Activated CD8-positive, alpha-beta memory T cell treated with anti-CD3 and anti-CD28 coated beads, Interleukin-2, amount 50 U/mL, for 4 hours (primary cell): ENCODE measurements at places on chromosomes 5 and 9.

DNA sequence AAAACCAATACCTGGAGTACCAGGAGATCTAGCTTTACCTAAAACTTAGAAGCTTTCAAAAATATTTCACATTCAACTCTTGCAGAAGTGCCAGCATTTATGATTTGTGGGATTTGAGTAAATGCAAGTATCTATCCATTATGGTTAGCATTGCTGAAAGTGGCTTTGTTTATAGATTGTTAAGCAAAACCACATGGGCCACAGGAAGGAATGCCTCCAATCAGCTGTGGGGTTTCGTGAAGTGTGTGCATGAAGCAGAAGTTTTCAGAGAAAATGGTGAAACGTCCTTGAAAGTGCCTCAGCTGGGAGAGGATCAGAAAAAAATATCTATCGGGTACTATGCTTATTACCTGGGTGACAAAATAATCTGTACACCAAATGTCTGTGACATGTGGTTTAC, 4.2 kb downstream of the LECT2 start:
- DNase-seq = no peak

GRCh38 chr5:2754581-2755075, 3.2 kb upstream of the IRX2 start:
- DNase-seq = no peak

GRCh38 chr9:592225-592624, 249.3 kb upstream of the DMRT1 start:
- DNase-seq = no peak

GRCh38 chr9:95977371-95977770, 101.9 kb downstream of the ERCC6L2 start:
- no peak for DNase-seq

DNA sequence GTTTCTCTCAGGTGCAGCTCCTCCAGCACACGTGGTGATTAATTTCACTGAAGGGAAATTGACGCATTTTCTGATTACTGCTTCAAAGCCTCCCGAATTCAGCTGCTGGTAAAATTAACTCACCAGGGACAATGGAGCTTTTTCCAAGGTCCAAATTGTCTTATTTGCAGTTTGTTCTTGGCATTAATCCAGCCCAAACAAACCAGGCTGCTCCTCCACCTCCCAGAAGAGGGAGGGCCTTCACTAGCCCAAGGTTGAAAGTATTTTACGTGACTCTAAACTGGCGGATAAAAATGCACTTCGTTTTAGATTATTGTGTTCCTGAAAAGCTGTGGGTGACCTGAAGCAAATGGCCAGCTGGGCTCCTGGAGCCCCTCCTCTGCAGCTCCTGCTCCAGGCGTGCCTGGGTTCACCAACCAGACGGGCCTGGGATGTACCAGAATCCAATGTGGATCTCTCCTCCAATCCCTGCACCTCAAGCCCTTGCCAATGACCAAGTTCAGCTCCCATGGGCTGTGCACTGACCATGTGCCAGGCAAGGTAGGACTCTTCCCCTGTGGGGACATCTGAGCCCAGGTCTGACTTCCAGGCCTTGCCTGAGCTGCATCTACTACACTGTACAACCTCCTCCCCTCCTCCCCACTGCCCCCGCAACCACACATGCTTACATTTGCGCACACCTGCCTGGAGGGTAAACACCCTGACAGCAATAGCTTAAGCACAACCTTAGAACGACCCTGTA, 193.4 kb downstream of the CDK5RAP2 start:
- DNase-seq = no peak

DNA sequence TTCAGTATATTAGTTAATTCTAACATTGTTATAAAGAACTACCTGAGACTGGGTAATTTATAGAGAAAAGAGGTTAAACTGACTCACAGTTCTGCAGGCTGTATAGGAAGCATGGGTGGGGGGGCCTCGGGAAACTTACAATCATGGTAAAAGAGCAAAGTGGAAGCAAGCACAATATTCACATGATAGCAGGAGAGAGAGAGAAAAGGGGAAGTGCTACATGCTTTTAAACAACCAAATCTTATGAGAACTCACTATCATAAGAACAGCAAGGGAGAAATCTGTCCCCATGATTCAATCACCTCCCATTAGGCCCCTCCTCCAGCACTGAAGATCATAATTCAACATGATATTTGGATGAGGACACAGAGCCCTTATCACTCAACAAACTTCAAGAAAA, 324.9 kb downstream of the ZNF608 start:
- DNase-seq = no peak

DNA sequence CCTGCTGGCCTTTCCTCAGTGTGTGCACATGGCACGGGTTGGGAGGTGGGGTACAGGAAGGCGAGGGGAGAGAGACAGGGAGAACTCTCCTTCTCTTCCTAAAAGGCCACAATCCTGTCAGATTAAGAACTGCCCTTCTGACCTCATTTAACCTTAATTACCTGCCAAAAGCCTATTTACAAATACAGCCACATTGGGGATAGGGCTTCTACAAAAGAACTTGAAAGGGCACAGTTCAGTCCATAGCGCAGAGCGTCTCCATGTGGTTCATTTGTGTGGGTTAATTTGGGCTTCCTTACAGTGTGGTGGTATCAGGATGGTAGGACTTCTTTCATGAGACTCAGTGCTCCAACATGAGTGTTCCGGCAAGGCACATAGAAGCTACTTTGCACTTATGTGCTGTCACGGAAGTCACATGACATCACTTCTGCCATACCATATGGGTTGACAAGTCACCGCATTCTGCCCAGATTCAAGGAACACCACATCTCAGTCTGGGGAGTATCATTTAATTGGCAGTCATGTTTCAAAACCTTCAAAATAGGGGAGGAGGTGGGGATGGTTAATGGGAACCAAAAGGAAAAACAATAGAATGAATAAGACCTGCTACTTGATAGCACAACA, 46.8 kb downstream of the NLN start:
- DNase-seq = no peak

GRCh38 chr5:95486191-95486590, 68.6 kb downstream of the SKIC3 start:
- no peak for DNase-seq
